ENCODE measurements at places on chromosomes 5 and 9.

GRCh38 chr5:169655353-169655752 lies 18.3 kb downstream of the DOCK2 start:
- no peak for DNase-seq

DNA sequence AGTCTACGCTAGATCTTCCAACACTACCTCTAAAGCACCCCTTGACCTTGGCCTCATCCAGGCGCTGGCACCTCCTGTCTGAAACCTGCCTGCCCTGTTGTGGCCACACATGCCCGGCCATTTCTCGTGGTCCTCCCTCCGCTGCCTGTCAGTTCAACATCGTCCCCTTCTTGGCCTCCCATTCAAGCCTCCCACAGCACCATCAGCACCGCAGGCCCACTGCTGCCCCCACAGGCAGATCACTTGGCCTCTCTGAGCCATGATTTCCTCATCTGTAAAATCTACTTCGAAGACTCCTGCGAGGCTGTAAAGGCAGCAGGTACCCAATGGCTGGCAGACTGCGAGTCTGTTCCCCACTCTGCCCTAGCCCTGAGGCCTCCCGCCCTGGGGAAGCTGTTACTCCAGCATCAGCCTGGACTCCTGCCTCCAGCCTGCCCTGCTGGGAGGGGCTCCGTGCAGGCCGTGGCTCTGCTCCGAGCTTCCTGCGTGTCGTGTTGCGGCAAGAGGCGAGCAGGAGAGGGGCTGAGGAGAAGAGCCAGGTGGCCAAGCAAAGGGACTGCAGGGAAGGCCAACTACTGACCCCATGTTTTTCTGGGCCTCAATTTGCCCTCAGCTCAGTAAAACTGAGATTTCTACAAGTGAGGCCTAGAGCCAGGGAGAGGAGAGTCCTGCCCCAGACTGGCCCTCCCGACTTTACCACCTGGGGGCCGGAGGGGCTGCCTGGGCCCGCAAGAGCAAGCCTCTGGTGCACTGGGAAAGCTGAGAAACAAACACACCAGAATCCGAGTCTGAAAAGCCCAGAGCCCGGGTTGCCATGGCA lies 70.5 kb upstream of the LRRTM2 start:
- no peak for DNase-seq

DNA sequence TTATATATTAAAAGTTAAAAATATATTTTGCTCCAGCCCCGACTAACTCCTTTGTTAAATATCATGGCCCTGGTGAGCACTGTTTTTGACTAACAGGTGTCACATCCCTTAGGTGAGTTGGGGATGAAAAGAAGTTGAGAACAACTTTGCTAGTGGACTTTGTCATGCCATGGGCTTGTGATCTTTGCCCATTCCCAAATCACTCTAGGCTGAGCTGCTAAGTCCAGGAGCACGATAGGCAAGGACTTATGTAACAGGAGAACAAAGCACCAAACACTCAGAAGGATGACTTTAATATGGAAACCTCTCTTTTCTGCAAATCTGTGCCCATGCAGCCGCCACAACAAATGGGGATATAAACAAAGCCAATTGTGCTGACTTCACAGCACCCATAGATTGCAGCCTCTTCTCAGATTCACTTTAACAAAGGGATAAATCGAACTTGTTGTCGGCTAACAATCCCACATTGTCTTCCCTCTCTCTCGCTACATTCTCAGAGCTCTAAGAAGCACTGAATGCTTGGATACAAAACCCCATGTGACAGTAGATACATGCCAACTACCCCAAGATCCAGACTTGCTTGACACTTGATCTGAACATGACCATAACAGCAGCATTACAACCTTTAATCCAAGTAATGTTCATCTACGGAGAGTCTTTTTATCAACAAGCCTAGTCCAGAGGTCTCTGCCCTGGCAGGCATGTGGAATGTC lies 86.8 kb upstream of the CD180 start:
- DNase-seq: no peak

GRCh38 chr9:116868201-116868600 lies 181.1 kb downstream of the TRIM32 start:
- no peak for DNase-seq

- DNase-seq: no peak
Measured at GRCh38 chr9:133256686-133257091, 18.3 kb downstream of the ABO start.

GRCh38 chr5:111707630-111708164 lies 49.3 kb downstream of the NREP start:
- DNase-seq: no peak

- DNase-seq: no peak
Measured at GRCh38 chr5:36239370-36240293, 2.1 kb downstream of the NADK2 start.
